Colonic mucosa (tissue), 4 donors: ENCODE measurements at places on chromosomes 13 and 19. TPM values are rescaled to one million over a fixed set of nuclear protein-coding genes. Genes with fewer than 3 reads are reported as not detected.
A peak's percentile ranks its signal among the peaks of the same experiment; 100 is the strongest.

CSNK1A1L gene
- total RNA-seq, result not detected

MCEMP1 gene
- total RNA-seq, result 0.20 TPM

ZNF577 gene
- 7.4 TPM for total RNA-seq

CFAP97D2 gene
- not detected for total RNA-seq

FFAR3 gene
- not detected for total RNA-seq

ERICH6B gene
- not detected for total RNA-seq

ZSWIM9 gene
- total RNA-seq, result 9.7 TPM

RSPH6A gene
- total RNA-seq, result 0.12 TPM

IL27RA gene
- 3.2 TPM for total RNA-seq

NKG7 gene
- total RNA-seq, result 2.7 TPM

NOVA2 gene
- total RNA-seq, result 1.1 TPM

NXNL1 gene
- total RNA-seq, result not detected

JAK3 gene
- total RNA-seq, result 4.0 TPM

PBX4 gene
- 4.9 TPM for total RNA-seq

ZNF844 gene
- total RNA-seq, result 8.3 TPM

ZSCAN18 gene
- 17.1 TPM for total RNA-seq

CNMD gene
- total RNA-seq, result 0.30 TPM

DNA sequence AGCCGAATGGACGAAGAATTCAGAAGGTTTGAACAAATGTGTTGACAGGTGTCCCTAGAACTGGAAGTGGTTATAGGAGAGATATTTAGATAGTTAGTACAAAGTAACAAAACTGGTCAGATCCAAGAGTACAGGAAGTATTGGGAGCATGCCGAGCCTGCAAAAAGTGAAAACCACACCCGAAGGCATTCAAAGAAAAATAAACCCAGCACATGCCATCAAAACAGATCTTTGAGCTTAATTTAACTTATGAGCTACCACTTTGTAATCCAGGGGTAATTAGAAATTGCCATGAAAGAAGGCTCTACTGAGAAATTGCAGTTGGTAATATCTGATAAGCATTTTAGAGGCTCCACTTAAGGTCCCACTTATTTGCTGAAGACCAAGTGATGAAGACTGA lies 214.2 kb downstream of the DNAJC15 start:
- no peak for DNase-seq

GRCh38 chr13:67966065-67966464 lies 735.9 kb upstream of the PCDH9 start:
- no peak for DNase-seq

DNA sequence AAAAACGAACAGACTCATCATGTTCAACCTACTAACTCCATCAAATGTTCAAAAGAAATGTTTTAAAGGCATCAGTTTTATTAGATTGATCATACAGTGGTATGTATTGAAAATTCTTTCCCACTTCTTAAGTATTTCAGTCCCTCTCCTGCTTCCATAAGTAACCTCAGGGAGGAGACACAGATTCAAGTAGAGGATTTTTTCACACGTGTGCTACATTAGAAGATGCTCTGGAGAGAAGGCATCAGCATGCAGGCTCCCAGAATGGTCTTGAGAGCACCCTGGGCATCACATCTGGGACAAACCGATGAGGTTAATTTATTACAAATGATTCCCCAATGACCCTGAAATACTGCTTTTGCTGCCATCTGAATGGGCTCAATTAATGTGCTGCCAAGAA lies 3.6 kb downstream of the GPR12 start:
- DNase-seq, result no peak

GRCh38 chr13:78587395-78587794 lies 16.0 kb downstream of the POU4F1 start:
- no peak for DNase-seq

DNA sequence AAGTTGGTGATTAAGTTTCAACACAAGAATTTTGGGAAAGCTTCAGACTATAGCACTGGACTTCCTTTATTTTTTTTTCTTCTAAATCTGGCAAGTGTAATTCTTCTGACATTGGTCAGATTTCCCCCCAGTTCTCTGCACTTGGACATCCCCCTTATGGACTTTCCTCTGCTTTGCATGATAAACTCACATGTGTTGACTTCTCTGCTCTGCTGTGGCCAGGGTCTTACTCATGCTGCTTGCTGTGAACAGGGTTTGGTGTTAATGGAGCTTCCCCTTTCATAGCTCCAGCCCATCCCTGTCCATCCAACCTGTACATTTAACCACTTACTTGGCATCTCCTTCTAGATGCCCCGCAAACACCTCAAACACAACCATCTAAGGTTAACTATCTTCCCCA lies 70.5 kb upstream of the SPATA13 start:
- DNase-seq, result no peak

DNA sequence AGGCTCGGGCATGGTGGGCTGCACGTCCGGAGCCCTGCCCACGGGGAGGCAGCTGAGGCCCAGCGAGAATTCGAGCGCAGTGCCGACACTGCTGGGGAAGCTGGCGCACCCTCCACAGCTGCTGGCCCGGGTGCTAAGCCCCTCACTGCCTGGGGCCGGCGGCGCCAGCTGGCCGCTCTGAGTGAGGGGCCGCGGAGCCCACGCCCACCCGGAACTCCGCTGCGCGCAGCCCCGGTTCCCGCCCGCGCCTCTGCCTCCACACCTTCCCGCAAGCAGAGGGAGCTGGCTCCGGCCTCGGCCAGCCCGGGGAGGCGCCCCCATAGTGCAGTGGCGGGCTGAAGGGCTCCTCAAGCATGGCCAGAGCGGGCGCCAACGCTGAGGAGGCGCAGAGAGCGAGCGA lies 2080.4 kb downstream of the PCDH9 start:
- DNase-seq, result no peak

DNA sequence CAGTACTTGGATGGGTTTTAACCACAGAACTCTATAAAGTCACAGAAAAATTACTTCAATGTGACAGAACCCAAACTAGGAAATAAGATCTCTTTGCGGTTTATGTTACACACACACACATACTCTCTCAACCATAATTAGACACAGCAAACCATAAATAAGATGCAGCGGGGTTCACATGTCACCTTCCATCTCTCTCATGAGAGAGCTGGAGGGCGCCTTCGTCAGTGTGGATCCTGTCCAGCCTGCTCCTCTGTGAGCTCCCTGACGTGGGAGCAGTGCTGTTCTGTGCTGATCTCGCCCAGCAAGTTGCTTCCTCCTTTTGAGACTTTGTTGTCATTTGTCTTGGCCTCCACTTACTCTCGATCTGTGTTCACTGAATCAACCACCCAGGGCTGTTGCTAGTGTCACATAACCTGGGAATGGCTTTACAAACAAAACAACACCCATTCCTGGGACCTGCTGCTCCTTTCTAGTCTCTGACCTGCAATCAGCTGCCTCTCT lies 204.9 kb upstream of the KL start:
- peak; percentile 31 for DNase-seq

- DNase-seq, result no peak
Measured at GRCh38 chr13:110916301-110917142, 1.7 kb upstream of the ANKRD10 start.

DNA sequence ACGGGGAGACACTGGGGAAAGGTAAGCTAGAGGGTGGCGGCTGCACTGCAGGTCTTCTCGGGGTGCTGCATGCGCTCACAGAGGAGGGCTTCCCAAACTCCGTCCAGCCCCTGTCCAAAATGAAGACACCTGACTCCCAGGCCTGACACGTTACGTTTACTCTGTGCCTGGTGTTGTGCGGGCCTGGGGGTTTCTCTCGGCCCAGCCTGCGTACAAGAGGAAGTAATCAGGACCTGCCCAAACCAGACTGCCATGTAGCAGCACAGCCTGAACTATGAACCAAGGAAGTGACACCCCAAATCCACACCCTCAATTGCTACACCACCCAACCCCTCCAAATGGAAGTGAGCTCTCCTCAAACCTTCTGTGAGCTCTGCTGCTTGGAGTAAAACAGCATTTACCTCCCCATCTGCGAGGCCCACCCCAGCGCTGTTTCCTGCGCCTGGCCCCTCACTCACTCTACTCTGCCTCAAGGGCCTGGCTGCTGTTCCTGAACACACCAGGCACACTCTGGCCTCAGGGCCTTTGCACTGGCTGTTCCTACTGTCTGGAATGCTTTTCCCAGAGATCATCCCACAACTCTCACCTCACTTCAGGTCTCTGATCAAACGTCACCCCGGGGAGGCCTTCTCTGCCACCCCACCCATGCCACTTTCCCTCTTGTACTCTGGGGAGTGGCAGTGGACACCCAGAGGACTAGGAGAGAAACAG lies 3.0 kb downstream of the HSPBP1 start:
- no peak for DNase-seq

DNA sequence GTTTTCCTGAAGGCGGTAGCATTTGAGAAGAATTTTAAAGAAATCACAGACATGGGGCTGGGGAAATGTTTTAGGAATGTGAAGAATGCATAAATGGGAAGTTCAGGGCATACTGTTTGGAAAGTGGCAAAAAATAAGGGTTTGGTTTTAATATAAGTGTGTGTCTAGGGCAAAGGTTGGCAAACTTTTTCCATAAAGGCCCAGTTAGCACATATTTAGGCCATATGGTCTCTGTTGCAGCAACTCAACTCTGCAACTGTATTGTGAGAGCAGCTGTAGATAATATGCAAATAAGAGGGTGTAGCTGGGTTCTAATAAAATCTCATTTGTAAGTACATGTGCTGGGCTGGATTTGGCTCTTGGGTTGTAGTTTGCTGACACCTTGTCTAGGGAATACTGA lies 521.9 kb downstream of the DIAPH3 start:
- no peak for DNase-seq

- DNase-seq, result no peak
Measured at GRCh38 chr13:20505405-20506366, 20.0 kb downstream of the CRYL1 start.

- DNase-seq, result no peak
Measured at GRCh38 chr19:44529536-44529935, at the start of gene CEACAM20. Gene CEACAM20 (minus strand): TSS chr19:44529675. CDS start chr19:44529509, 166 bp downstream.

GRCh38 chr13:67298297-67298696 lies 68.2 kb upstream of the PCDH9 start:
- DNase-seq, result no peak

GRCh38 chr13:62130062-62130970 lies 714.7 kb upstream of the PCDH20 start:
- DNase-seq, result no peak

DNA sequence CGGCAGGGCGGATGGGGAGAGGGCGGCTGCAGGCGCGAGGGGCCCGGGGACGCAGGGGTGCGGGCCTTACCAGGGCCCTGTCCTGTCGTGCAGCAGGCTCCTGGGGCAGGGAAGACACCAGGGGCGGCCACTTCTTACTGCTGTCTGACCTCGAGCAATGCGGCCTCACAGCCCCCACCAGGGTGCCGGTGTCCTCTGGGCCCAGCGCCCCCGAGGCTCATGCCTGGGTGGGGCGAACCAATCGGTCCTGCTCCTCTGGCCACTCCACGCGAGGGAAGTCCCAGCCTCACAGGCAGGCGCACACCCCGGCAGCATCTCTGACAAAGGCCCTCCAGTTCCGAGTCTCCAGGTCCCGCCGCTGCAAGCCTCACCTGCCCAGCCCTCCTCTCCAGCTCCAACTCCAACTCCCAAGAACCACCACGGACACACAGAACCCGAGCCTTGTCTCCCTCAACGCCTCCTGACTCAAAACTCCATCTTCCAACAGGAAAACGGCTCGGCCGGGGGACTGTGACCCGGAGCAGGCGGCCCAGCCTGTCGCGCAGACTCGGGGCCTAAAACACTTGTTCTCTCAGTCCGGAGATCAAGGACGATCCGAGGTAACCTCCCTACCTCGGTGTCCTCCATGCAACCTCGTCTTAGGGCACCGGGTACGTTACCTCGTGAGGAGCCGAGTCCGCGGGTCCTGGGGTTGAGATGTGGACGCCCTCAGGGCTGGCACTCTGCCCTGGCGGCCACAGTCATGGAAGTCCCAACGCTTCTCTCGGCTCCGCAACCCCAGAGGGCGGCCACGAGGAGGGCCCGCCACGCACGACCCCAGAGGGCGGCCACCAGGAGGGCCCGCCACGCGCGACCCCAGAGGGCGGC lies 6.5 kb downstream of the FGF22 start:
- DNase-seq, result no peak

DNA sequence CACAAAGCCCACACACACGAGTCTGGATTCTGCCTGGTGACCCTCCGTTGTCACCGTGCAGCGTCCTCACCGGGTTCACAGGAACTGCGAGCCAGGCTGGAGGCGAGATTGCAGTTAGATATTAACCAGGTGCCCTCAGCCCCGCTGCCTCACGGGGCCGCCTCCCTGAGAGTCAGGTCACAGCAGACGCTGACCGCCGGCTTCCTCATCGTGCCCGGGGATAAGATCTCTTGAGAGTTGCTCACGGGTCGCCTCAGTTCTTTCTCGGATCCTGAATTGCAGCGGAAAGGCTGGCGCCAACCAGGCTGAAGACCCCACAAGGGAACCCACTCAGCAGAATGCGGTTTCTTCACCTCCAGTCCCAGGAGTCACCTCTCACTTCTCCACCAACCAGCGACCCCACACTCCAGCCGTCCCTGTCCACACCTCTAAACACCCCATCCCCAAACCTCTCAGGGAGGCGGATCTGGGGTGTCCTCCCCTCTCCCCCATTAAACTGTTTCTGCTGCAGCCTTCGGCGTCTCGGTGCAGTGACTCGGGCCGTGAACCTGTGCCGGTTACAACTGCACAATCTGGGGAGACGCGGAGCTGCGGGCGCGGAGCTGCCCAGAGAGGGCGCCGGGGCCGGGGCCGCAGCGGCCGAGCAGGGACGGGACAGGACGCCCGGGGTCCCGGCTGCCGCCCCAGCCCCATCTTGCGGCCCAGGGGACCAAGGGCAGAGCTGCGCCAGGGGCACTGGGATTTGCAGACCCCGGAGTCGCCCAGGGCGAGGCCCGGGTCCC lies 591 bp downstream of the ZNF823 start:
- DNase-seq, result peak; percentile 89

GRCh38 chr13:28537171-28537570 lies 42.2 kb upstream of the FLT1 start:
- DNase-seq, result no peak

DNA sequence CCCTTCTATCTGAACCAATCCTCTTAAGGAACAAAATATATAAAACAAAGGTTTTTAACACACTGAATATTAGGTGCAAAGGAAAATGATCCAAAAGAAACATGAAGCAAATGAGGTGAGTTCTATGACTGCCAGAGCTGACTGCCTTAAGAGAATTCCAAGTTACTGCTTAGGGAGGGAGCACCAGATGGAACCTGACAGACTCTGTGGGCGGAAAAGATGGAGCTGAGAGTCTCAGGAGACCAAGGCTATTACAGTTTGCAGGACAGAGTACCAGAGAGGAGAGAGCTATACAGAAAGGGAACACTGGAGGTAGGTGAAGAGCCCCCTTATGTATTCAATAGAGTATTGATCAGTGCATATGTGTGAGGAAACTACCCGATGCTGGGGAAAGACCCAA lies 87.2 kb downstream of the B3GLCT start:
- DNase-seq, result no peak

GRCh38 chr19:8487137-8487851 lies 15.1 kb downstream of the PRAM1 start:
- no peak for DNase-seq
